NCI-H510A (cell line): ENCODE measurements at places on chromosomes 11 and 22.
A peak's percentile ranks its signal among the peaks of the same experiment; 100 is the strongest.

DNA sequence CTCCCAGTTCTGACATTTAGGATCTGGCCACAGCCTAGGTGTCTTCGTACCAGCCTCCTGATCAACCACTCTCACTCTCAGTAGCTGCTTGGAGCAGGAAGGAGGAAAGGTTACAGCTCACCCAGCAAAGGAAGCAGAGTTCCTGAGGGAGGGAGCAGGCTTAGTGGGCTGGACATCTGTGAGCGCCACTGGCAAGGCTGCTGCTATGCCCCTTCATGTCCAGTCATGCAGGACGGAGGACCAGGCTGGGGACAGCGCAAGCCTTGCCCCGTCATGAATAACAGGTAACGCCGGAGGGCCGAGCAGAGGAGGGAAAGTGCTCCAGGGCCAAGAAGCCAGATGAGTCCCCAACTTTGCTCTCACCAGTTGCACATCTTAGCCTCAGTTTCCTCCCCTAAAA, 25.8 kb downstream of the TPST2 start:
- no peak for DNase-seq

GRCh38 chr11:37107415-37107814, 509.4 kb upstream of the RAG2 start:
- DNase-seq: no peak

DNA sequence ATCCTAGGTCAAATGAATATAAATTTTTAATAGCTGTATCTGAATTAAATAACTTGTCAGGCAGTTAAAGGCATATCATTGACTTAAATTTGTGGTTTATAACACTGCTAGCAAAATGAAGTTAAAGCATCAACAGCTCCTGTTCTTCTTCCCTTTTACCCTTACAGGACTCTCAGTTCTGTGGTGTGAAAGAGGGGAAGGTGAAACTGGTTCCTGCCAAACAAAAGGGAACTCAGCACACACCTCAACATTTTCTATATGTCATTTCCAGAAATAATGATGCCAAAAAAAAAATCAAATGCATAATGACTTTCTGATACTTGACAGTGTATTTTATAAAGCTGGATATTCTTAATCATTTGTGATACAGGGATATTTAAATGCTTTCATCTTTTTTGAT, 21.2 kb downstream of the ARL14EP start:
- DNase-seq: no peak

GRCh38 chr11:38384568-38384967, 1786.5 kb upstream of the RAG2 start:
- DNase-seq: no peak

DNA sequence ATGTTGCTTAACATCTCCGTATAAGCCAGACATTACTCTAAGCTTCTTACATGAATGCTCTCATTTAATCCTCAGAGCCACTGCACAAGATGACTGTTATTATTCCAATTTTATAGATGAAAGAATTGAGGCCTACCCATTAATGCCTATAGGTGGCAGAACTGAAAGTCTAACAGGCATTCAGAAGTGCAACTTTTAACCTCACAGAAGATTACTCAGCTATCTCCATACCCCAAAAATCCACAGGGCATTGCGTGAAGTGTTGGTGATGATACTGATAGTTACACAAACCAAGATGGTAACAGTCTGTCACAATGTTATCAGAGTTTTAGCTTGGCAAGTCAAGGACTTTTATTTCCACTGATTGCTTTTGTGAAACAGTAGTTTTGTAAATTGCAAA, 130.5 kb downstream of the ARHGAP42 start:
- no peak for DNase-seq

DNA sequence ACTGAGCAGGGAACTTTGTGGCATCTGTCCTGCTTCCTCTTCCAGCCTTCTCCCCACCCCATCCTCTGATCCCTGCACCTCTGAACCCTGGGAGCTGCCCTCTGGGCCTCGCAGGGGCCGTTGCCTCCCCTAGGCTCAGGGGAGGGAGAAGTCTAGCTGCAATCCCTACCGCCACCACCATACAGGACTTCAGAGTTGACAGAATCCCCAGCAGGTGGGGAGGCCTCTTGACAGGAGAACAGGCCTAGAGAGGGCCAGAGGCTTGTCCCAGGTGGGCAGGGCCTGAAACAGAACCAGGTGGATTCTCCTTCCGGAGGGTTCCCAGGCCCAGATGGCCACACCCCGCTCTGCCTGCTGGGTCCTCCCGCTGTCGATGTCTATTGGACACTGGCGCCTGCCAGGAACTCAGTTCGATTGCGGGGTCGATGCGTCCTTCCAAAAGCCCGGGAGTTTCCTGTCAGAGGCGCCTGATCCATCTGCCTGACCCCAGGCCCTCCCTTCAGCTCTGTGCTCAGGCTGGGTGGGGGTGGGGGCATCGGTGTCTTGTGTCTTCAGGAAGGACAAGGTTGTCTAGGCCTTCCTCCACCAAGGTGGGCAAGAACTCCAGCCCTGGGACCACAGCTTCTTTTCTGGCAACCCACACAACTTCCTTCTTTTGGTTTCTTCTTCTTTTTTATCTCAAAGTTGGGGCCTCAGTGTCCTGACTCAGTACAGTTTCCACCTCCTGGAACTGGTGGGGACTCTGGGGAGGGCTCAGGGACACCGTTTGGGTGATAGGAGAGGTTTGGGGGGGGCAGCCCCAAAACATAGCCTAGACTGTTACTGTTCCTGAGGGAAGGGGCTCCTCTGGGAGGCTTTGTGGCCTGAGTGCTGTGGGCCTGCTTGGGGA, 6.4 kb downstream of the STARD10 start:
- peak; percentile 98 for DNase-seq

GRCh38 chr11:19200410-19201201, 1.2 kb downstream of the CSRP3 start:
- DNase-seq: no peak

DNA sequence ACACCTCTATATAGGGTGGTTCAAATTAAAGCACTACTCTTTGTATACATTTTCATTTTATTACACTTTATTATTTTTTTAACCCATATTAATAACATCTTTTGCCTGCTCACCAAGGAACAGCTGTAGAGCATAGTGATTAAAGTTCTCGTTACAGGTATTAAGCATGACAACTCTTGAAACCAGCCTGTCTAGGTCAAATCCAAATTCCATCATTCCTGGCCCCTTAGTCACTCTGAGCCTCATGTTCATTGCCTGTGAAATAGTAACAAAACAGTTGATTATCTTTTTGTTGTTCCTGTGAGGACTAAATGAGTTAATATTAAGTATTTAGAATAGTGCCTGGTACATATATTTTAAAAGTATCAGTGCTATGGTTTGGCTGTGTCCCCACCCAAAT, 334.5 kb downstream of the RAB38 start:
- no peak for DNase-seq

GRCh38 chr11:57158180-57158579, 23.6 kb upstream of the LRRC55 start:
- DNase-seq: no peak

GRCh38 chr11:42890773-42891172, 421.0 kb upstream of the API5 start:
- no peak for DNase-seq

DNA sequence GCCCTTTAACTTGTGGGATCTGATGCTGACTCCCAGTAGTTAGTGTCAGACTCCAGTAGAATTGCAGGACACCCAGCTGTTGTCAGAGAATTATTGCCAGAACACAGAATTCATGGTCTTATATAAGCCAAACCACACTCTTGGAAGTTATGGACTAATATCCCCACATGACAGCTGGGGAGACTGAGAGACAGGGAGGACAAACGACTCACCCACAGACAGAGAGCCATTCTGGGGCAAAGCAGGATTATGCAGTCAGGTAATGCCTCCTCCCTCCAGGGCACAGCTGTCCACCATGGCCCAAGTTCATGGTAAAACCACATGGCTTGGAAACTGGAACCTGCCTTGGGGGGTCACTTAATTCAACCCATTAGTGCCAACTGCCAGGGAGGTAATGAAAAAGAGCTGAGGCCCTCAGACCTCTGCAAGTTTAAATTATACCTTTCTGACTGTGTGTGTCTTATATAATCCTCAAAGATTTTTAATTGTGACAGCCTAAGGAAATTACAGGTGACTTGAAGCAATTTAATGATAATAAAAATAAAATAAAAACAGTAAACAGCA, 299.5 kb downstream of the BUD13 start:
- no peak for DNase-seq

DNA sequence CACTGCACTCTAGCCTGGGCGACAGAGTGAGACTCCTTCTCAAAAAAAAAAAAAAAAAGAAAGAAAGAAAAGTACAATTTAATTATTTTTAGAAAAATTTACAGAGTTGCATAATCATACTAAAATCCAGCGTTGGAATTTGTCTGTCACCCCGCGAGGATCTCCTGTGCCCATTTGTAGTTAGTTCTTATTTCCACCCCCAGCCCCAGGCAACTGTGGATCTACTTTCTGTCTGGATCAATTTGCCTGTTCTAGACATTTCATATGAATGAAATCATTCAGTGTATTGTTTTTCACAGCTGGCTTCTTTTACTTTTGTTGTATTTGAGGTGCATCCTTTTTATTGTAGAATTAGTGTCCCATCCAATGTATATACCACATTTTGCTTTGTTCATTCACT, 102.6 kb upstream of the RASSF10 start:
- DNase-seq: no peak
